Esophagus muscularis mucosa (tissue), 4 donors: ENCODE measurements at places on chromosomes 12 and 14. TPM values are rescaled to one million over a fixed set of nuclear protein-coding genes. Genes with fewer than 3 reads are reported as not detected.

DNA sequence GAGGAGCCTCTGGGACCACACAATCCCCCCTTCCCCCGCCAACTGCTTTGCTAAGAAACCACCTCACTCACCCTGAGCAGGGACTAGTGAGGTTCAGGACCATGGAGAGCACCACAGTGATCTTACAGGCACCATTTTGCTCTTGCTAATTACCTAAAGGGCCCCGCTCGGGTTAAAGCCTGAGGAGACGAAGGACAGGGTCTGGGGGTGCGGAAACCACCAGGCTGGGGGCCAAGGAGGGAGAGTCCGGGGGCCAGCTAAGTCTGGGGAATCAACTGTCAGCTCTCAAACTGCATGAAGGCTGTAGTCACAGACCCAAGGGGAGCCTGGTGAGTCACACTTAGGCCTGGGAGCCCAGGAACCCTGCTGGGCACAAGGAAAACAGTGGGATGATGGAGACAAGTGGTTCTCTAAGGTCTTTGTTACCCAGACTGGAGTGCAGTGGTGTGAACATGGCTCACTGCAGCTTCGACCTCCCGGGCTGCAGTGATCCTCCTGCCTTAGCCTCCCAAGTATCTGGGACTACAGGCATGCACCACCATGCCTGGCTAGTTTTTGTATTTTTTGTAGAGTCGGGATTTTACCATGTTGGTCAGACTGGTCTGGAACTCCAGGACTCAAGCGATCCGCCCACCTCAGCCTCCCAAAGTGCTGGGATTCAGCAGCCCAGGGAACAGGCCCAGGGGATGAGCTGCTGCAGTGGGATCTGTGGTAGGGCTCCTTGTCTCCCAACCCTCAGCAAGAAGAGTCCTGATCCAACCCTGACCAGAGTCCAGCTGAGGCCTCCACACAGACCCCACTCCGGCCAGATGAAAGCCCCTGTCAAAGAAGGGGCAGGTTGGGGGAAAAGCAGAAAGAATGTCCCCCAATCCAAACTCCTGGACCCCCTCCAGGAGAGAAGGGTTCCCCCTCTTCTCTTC is 98.8 kb downstream of the CALM1 start:
- no peak overlapping the region for H3K27ac ChIP-seq
- H3K36me3 ChIP-seq = no peaks in the 10 kb centered on the region
- no peak overlapping the region for H3K4me3 ChIP-seq
- no peaks in the 10 kb centered on the region for H3K27me3 ChIP-seq
- H3K4me1 ChIP-seq = peaks cover 15% of the 10 kb centered on the region
- no peak for DNase-seq

GRCh38 chr12:18823461-18823860 is 85.5 kb downstream of the CAPZA3 start:
- no peak overlapping the region for H3K27ac ChIP-seq
- no peaks in the 10 kb centered on the region for H3K4me1 ChIP-seq
- no peaks in the 10 kb centered on the region for H3K36me3 ChIP-seq
- H3K27me3 ChIP-seq = no peaks in the 10 kb centered on the region
- no peak for DNase-seq
- no peak overlapping the region for H3K4me3 ChIP-seq

GRCh38 chr14:99802301-99803105 is 9.3 kb downstream of the EML1 start:
- peaks cover 5% of the 10 kb centered on the region for H3K4me1 ChIP-seq
- DNase-seq = no peak
- no peaks in the 10 kb centered on the region for H3K27me3 ChIP-seq
- H3K27ac ChIP-seq = no peak overlapping the region
- no peaks in the 10 kb centered on the region for H3K36me3 ChIP-seq

The STAC3 gene
- total RNA-seq = 0.80 TPM

GRCh38 chr14:72380456-72380855 is 448.2 kb downstream of the RGS6 start:
- H3K4me1 ChIP-seq = peaks cover 8% of the 10 kb centered on the region
- no peak overlapping the region for H3K27ac ChIP-seq
- no peak overlapping the region for H3K4me3 ChIP-seq
- no peak for DNase-seq
- no peaks in the 10 kb centered on the region for H3K27me3 ChIP-seq

- H3K4me3 ChIP-seq = no peak overlapping the region
- H3K4me1 ChIP-seq = no peaks in the 10 kb centered on the region
- no peak for DNase-seq
These were observed 22.8 kb downstream of the C14orf132 start for GRCh38 chr14:96062010-96062409.

GRCh38 chr14:65156568-65157366 is 54.5 kb upstream of the MAX start:
- H3K36me3 ChIP-seq = no peaks in the 10 kb centered on the region
- DNase-seq = no peak
- H3K27ac ChIP-seq = peak overlapping the region; percentile 63
- no peak overlapping the region for H3K4me3 ChIP-seq
- peaks cover 3% of the 10 kb centered on the region for H3K4me1 ChIP-seq

The PELI2 gene
- 10.6 TPM for total RNA-seq

GRCh38 chr12:101127521-101128219 is 82.4 kb downstream of the SLC5A8 start:
- no peak overlapping the region for H3K27ac ChIP-seq
- no peaks in the 10 kb centered on the region for H3K36me3 ChIP-seq
- H3K4me1 ChIP-seq = no peaks in the 10 kb centered on the region
- no peaks in the 10 kb centered on the region for H3K27me3 ChIP-seq

The CLEC2A gene
- not detected for total RNA-seq

DNA sequence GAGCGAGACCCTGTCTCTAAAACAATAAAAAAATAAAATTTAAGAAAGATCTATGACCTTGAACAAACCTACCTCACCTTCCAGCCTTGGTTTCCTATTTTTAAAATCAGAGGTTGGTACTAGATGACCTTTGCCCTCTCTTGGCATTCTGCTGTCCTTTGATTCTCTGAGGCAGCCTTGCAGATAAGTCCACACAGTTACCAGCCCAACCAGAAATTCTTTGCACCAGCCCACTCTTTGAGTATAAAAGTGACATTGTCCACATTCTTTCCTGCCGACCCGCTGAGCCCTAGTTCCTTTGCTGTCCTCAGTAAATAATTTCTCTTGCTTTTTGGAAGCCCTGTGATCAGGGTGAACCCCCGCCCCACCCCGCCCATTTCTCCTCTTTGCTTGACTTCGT is 150.4 kb downstream of the PHETA1 start:
- DNase-seq = no peak
- H3K4me1 ChIP-seq = no peaks in the 10 kb centered on the region
- no peak overlapping the region for H3K4me3 ChIP-seq

The PPP2R5C gene
- total RNA-seq = 103 TPM

DNA sequence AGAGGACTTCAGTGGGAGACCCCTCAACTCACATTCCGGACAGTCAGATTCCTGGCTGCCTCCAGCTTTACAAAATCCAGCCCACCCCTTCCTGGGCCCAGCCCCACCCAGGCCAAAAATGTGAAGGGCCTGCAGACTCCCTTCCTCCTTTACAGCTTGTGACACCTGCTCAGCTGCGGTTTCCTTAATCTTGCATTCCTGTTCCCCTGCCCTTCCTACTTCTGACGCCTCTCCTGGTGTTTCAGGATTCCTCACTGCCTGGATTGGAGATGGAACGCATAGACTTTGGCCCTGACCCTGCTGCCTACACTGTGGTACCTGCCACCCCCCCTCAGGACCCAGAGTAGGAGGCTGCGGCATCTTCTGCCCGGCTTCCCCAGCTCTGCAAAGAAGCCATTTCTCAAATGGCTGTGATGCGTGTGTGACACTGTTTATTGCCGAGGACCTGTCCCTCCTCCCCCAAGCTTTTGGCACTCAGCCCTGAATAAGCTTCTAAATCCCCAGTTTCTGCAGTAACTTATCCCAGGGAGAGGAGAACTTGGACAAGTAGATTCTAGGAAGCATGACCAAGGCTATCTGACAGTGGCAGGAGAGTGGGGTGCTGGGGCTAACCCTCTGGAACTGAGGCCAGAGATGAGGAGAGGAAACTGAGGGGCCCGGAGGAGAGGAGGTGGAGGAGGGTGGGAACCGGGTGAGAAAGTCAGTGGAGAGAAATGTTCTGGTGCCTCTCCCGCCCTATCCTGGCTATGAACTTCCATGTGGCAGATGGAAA is 24.9 kb upstream of the BCDIN3D start:
- no peak overlapping the region for H3K4me3 ChIP-seq
- peaks cover 32% of the 10 kb centered on the region for H3K4me1 ChIP-seq
- no peaks in the 10 kb centered on the region for H3K27me3 ChIP-seq
- no peak for DNase-seq
- H3K36me3 ChIP-seq = no peaks in the 10 kb centered on the region

GRCh38 chr14:68681256-68682011 is 111.4 kb downstream of the ZFP36L1 start:
- peak overlapping the region; percentile 81 for H3K27ac ChIP-seq
- DNase-seq = no peak
- peaks cover 65% of the 10 kb centered on the region for H3K4me1 ChIP-seq
- no peaks in the 10 kb centered on the region for H3K27me3 ChIP-seq

DNA sequence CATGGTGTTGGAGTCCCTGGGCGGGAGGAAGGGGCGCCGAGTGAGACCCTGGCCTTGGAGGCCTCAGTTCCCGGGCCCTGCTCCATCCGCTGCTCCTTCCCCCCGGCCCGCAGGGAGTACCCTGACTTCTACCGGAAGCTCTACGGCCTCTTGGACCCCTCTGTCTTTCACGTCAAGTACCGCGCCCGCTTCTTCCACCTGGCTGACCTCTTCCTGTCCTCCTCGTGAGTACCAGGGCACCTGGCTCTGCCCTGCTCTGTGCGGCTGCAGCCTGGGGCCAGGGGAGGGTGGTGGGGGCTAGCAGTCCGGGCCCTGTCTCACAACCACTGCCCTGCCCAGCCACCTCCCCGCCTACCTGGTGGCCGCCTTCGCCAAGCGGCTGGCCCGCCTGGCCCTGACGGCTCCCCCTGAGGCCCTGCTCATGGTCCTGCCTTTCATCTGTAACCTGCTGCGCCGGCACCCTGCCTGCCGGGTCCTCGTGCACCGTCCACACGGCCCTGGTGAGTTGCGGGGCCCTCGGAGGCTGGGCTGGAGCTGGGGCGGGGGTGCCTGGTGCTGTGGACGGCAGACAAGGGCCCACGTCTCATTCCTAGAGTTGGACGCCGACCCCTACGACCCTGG is 7.0 kb downstream of the NOC4L start:
- H3K4me1 ChIP-seq = peaks cover 14% of the 10 kb centered on the region
- DNase-seq = no peak
- H3K27me3 ChIP-seq = no peaks in the 10 kb centered on the region
- H3K27ac ChIP-seq = no peak overlapping the region
- H3K4me3 ChIP-seq = no peak overlapping the region

DNA sequence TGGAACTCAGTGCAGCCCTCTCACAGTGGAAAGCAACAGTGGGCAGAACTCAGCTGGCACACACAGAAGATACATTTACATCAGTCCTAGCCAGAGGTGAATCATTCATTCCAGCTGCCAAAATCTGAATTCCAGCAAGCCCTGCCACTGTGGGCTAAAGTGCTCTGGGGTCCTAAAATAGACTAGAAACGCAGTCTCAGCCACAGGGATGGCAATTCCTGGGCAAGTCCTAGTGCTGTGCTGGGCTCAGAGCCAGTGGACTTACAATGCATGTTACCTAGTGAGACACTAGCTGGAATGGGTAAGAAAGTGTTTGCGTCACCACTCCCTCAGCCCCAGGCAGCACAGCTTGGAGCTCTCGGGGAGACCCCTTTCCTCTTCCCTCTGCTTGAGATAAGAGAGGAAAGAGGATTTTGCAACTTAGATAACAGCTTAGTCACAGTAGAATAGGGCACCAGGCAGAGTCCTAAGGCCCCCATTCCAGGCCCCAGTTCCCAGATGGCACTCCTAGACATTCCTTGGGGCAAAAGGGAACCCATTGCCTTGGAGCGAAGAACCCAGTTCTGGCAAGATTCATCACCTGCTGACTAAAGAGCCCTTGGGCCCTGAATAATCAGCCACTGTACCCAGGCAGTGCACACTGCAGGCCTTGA is 592.9 kb downstream of the FSCB start:
- H3K36me3 ChIP-seq = no peaks in the 10 kb centered on the region
- H3K4me3 ChIP-seq = no peak overlapping the region
- no peak for DNase-seq
- H3K27me3 ChIP-seq = no peaks in the 10 kb centered on the region
- no peak overlapping the region for H3K27ac ChIP-seq

GRCh38 chr14:61077437-61077836 is 96.4 kb downstream of the SLC38A6 start:
- H3K4me3 ChIP-seq = no peak overlapping the region
- H3K27ac ChIP-seq = no peak overlapping the region
- H3K4me1 ChIP-seq = no peaks in the 10 kb centered on the region
- H3K27me3 ChIP-seq = no peaks in the 10 kb centered on the region

The CINP gene
- 23.3 TPM for total RNA-seq

DNA sequence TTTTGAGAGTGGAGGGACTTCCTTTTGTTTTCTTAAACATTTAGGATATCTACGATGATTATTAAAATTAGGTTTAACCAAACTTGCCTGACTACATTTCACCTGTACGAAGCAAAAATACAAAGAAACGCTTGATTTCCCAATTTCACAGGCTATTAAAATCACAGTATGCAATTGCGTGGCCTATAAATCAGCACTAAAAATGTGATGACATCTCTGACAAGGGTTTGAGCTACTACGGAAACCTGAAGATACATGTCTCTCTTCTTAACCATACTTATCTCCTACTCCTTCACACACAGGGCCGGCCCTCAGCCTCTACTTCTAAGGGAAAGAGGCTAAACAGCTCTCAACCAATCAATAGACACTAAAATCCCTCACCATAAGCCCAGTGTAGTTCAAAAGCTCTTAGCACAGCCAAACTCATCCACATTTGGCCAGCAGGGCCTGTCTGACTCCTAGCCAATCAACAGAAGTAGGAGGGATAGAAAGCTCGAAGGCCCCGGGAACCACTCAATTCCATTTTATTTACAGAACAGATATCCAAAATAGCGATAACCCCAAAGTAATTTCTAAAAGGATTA is 137.3 kb downstream of the FOXN3 start:
- no peaks in the 10 kb centered on the region for H3K27me3 ChIP-seq
- H3K27ac ChIP-seq = no peak overlapping the region
- H3K4me1 ChIP-seq = no peaks in the 10 kb centered on the region
- H3K4me3 ChIP-seq = no peak overlapping the region

DNA sequence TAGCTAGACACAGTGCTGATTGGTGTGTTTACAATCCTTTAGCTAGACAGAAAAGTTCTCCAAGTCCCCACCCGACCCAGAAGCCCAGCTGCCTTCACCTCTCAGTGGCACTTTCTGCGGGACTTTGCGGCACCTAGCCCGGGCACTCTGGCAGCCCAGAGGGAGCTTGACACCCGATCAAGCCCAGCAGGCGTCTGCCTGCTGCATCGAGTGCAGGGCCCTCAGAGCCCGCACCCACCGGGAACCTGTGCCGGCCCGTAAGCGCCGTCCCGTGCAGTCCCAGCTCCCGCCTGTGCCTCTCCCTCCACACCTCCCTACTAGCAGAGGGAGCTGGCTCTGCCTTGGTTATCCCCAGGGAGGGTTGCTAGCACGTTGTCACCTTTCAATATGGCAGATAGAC is 631.0 kb upstream of the STXBP6 start:
- no peaks in the 10 kb centered on the region for H3K27me3 ChIP-seq
- no peak overlapping the region for H3K4me3 ChIP-seq
- DNase-seq = no peak
- no peaks in the 10 kb centered on the region for H3K36me3 ChIP-seq
- H3K27ac ChIP-seq = no peak overlapping the region
- H3K4me1 ChIP-seq = no peaks in the 10 kb centered on the region

The ATF7IP gene
- 43.2 TPM for total RNA-seq

- no peaks in the 10 kb centered on the region for H3K4me1 ChIP-seq
- no peak for DNase-seq
- no peak overlapping the region for H3K27ac ChIP-seq
These were observed 21.8 kb downstream of the FKBP11 start for GRCh38 chr12:48903363-48903981.
